ENCODE measurements at places on chromosomes 6 and 20. TPM values are rescaled to one million over a fixed set of nuclear protein-coding genes. Genes with fewer than 3 reads are reported as not detected.

The CGA gene
- total RNA-seq = not detected

The SCRT2 gene
- not detected for total RNA-seq

The PGC gene
- total RNA-seq = 0.60 TPM

The ANGPT4 gene
- not detected for total RNA-seq

The FERMT1 gene
- 0.93 TPM for total RNA-seq

The ZNF391 gene
- 0.44 TPM for total RNA-seq

The PCNA gene
- 512 TPM for total RNA-seq

The ALDH5A1 gene
- total RNA-seq = 11.9 TPM

Data from activated T-helper 1 cell treated with anti-CD3 and anti-CD28 coated beads, Interleukin-12 subunit alpha, Interleukin-12 subunit beta, Interleukin-2, Interleukin-4 antibody, amounts not matched to agents 30 ng/mL and 10 ng/mL and 1 ng/mL, durations not matched to agents 14 hours and 24 hours and 36 hours (primary cell).